ENCODE measurements at places on chromosomes 6 and 20.

- no peak for DNase-seq
Observed at GRCh38 chr20:61758564-61759200, 307.0 kb downstream of the TAF4 start.

DNA sequence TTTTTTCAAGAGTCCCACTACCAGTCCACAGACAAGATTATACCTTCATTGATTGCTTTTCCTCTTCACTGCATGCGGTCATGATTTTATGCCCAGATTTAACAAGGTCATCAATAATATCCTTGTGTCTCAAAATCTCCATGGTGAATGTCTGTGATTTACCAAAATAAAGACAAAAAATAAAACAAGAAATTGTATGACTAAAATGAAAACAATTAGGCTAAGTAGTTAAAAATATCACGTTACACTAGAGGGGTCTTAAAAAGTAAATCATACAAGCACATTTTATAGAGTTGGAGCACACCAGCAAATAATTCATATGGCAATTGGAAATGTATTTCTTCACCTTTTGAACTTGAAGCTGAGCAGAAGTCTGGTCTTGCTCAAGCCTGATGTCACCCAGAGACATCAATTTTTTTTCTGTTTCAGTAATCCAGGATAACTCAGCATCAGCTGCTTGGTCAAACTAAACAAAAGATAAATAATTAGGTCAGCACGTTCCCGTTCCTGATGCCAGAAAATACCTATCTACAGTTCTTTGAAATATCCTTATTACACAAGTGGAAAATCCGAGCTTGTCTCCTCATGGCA, 125.4 kb downstream of the DST start:
- DNase-seq: no peak

DNA sequence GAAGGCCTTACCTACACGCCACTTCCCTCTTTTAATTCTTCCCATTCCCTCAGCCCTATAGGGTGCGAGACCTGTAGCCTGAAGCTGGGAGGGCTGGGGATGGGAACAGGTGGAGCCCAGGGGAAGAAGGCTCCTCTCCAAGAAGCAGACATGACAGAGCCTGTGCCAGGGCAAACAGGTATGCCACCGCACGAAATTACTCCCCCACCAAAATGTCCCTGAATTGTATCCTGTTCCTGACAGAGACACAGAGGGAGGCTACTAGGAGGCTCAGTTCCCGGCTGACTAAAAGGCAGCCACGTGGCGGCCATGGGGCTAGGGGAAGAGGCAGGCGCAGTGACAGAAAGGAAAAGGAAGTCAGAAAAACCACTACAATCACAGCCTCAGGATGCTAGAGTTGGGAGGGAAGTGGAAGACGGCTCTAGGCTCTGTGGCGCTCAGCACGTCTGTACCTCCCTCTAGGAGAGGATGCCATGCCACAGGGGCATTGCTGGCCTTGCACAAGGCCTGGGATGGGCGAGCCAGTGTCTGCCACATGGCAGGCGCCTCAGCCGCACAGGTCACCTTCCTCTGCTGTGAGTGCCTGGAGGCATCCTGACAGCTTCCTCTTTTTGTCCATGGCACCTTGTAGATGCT, 27.7 kb downstream of the TFEB start:
- no peak for DNase-seq

DNA sequence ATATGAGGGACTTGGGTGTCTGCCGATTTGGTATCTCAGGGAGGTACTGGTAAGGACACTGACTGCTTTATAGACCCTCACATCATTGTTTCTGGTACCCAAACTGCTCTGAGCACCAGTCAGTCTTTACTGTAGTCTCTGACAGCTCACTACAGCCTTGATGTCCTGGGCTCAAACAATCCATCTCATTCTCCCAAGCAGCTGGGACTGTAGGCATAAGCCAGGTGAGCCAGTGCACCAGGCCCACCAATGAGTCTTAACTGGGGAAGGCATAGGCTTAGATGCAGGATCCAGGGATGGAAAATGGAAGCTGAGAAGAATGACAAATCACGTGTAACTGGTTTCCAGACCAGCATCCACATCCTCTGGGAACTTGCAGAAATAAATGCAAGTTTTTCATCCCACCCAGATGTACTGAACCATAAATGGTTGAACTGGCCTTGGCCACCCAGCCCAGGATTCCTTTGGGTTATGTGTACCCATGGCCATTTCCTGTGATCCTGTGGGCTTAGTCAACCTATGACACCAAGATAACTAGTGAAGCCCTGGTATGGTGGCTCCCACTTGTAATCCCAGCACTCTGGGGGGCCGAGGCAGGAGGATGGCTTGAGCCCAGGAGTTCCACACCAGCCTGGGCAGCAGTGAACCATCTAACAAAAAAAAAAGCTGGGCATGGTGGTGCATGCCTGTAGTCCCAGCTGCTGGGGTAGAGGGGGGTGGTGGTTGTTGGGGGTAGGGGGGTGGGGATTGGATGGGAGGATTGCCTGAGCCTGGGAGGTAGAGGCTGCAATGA, 5.8 kb downstream of the TUBB start:
- DNase-seq: no peak

- no peak for DNase-seq
Observed at GRCh38 chr20:49343246-49343645, 65.4 kb upstream of the ZNFX1 start.

GRCh38 chr6:137145421-137145820, 28.0 kb downstream of the IL22RA2 start:
- no peak for DNase-seq

DNA sequence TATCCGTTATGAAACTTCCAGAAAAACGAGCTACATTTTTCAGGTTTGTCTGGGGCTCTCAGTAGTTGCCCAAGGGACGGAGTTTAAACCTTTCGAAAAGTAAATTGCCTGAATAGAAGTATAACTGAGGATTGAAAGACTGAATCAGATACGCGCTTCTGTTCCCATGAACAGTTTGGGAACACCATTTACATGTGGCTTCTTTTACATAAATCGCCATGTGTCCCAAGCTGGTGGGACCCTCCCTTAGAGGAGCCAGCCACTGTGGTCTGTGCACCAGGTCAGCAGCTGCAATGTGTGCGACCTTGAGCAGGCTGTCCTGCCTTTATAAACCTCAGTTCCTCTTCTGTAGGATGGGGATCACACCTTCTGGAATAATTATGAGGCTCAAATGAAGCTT, 11.0 kb downstream of the ENTPD6 start:
- no peak for DNase-seq

- no peak for DNase-seq
Observed at GRCh38 chr6:170524172-170524502, 29.0 kb downstream of the PSMB1 start.

DNA sequence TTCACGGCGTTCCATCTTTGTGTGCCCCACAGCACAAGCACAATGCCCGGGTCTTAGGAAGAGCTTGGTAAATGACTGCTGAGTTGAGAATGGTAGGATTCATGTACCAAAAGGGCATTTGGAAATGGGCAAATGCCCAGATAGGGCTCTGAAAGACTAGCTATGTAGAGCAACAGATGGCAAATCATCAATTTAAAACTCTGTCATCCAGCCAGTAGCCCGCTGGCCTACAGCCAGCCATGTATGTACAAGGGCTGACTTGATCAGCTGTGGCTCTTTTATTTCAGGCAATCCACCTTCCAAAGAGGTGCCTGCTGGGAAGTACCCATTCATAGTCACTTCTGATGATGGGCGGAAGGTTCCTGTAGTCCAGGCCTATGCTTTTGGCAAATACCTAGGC, 35.1 kb downstream of the NT5E start:
- no peak for DNase-seq

- DNase-seq: no peak
Observed at GRCh38 chr6:56601390-56601789, 41.3 kb downstream of the DST start.

GRCh38 chr6:160583794-160584193, 80.3 kb downstream of the LPA start:
- DNase-seq: no peak

GRCh38 chr20:54115172-54115854, 44.9 kb upstream of the BCAS1 start:
- DNase-seq: no peak

GRCh38 chr20:1456300-1456699, 10.3 kb downstream of the NSFL1C start:
- no peak for DNase-seq

DNA sequence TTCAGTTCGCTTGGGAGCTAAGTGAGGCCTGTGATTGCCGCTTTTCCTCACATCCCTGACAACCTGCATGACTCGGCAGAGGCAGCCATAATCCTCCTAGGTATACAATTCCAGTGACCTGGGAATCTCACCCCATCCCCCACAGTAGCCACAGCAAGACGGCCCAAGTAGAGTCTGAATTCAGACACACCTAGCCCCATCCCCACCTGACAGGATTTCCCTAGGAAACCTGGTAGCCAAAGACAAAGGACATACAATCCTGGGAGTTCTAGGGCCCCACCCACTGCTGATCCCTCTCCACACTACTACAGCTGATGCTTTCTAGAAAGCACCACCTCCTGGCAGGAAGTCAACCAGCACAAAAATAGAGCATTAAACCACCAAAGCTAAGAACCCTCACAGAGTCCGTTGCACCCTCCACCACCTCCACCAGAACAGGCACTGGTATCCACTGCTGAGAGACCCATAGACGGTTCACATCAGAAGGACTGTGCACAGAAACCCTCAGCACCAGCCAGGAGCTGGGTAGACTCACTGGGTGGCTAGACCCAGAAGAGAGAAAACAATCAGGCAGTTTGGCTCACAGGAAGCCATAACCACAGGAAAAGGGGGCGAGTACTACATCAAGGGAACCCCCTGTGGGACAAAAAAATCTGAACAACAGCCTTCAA, 17.9 kb upstream of the RUNX2 start:
- DNase-seq: no peak

DNA sequence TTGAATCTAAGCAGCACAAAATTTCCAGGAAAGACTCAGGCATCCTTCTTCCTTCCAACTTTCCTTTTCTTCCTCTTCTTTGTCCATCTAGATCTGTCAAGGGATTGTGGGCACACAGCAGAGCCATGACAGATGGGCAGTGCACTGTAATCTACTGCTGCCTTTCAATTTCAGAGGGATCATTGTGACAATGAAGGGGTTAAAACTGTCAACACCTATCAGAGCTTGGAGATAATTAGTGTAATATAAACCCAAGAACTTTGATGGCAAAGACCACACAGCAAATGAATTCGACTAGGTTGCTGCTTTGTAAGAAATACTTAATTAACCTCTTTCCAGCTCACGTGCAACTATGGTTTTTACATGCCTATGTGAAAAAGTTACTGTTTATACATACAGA, 55.0 kb downstream of the SAMD5 start:
- DNase-seq: no peak

GRCh38 chr20:44222633-44223368, 12.2 kb upstream of the OSER1 start:
- no peak for DNase-seq

GRCh38 chr6:160260367-160260766, 1.7 kb upstream of the SLC22A2 start:
- no peak for DNase-seq

Data from nephron progenitor cell (in vitro differentiated cells).